AG09309 (cell line): ENCODE measurements at places on chromosomes 7 and 10.

DNA sequence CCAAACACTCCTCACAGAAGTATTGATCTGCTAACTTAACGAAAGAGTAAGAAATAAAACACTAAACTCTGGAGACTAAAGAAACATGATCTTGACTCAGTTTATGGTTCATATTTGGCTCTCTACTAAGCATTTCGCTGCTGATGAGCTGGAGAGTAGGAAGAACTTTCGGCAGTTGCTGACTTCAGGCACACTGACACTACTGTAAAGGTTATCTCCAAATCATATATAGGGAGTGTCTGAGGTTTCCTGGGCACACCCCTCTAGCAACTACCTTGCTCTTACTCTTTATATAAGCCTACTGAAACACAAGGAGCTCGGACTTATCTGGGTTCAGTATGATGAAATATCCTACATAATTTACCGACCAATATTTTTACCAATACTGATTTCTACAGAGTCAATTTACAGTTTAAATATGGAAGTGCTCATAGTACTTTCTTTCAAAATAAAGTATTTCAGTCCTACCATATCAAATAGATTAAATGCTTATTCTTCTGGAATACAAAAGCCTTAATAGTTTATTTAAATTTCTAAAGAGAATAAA, 39.5 kb downstream of the ERCC6 start:
- DNase-seq, result no peak

- no peak for DNase-seq
Measured at GRCh38 chr7:143372070-143372469, 9.1 kb upstream of the ZYX start.

- DNase-seq, result no peak
Measured at GRCh38 chr10:48937796-48938195, 1.8 kb downstream of the LRRC18 start.

DNA sequence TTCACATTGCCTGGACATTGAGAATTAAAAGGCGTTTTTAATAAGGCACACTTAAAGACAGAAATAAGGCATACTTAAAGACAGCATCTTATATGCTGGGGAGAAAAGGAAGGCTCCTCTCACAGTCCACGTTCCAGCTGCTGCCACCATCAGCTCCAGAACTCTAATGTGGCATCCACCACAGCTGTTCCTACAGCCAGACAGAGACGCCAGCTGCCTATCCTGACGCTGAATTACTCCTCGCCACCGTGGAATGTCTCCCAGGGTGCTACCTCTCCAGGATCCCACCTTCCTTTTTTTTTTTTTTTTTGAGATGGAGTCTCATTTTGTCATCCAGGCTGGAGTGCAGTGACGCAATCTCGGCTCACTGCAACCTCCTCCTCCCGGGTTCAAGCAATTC, 30.8 kb downstream of the SLC37A3 start:
- DNase-seq, result no peak

DNA sequence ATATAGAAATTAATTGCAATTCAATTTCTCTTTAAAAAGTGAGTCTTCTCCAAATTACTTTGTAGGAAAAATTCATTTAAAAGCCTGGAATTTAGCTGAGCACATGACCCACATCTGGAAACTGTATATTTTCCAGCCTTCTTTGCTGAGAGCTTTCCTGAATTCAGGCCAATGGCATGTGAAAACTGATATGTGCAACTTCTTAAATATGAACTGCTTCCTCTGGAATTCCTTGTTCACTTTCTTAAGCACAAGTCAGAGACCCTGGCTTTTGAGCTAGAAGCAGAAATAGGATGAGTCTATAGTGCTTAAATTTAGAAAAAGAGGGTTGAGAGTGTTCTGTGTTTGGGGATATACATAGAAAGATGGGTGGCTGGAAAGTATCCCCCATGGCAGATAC, 365.1 kb upstream of the MTPN start:
- DNase-seq, result no peak

- no peak for DNase-seq
Measured at GRCh38 chr10:102135956-102136526, 3.2 kb downstream of the PPRC1 start.

- DNase-seq, result no peak
Measured at GRCh38 chr10:4095166-4095917, 310.3 kb upstream of the KLF6 start.

DNA sequence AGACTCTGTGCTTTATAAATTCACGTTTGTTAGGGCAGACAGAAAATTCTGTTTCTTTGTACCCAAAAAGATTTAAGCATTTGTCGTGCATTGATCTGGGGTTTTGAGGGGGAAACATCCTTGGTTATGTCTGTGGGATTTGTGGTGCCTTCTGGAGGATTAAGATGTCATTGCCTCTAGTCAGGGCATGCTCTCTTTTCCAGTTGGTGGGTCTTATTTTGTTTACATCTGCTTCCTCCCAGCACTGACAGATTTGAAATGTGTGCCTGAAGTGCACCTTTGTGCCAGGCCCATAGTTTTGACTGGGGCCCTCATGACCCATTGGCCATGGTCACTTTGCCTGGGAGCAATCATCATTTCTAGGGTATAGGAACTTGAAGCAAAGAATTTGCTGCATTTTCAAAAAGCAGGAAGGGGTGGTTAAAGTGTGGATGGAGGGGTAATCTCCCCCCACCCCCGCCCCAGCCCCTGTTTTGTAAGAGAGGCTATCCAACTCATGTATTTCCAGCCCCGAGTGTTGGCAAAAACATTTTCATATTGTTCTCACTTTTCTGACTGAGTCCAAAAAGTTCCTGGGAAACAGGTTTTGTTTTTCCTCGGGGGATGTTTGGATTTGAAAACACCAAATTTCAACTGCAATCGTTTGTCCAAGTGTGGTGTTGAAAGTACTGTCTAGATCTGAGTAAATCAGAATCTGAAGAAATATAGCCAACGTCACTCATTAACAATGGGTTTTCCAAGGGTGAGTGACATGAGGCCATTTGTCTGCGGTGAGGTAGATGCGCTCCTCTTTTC, 388.2 kb upstream of the GALNT17 start:
- DNase-seq, result no peak
